KBM-7 (cell line): ENCODE measurements at places on chromosomes 2 and 18.
A peak's percentile ranks its signal among the peaks of the same experiment; 100 is the strongest.

GRCh38 chr2:196808083-196808665 lies 981 bp downstream of the C2orf66 start:
- DNase-seq = no peak

GRCh38 chr2:43328832-43329231 lies 102.4 kb upstream of the ZFP36L2 start:
- DNase-seq = no peak

GRCh38 chr18:44733069-44733753 lies 52.5 kb downstream of the SETBP1 start:
- DNase-seq = peak; percentile 65

DNA sequence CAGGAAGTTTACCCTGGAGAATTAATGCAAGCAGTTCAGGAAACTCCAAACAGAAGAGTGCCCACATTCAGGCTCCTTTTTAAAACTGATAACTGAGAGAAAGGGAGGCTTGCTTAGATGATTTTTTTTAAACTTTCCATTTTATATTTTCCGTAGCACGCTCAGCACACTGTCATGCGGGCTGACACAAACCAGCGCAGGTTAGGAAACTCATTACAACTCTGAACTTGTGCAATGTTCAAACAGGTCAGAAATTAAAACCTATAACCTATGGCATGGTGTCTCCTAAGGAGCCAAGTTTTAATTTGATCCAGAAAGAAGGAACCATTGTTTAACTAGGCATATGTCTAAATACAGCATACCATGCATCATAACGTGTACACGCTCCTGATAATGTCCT lies 117.7 kb upstream of the SMIM21 start:
- DNase-seq = no peak

DNA sequence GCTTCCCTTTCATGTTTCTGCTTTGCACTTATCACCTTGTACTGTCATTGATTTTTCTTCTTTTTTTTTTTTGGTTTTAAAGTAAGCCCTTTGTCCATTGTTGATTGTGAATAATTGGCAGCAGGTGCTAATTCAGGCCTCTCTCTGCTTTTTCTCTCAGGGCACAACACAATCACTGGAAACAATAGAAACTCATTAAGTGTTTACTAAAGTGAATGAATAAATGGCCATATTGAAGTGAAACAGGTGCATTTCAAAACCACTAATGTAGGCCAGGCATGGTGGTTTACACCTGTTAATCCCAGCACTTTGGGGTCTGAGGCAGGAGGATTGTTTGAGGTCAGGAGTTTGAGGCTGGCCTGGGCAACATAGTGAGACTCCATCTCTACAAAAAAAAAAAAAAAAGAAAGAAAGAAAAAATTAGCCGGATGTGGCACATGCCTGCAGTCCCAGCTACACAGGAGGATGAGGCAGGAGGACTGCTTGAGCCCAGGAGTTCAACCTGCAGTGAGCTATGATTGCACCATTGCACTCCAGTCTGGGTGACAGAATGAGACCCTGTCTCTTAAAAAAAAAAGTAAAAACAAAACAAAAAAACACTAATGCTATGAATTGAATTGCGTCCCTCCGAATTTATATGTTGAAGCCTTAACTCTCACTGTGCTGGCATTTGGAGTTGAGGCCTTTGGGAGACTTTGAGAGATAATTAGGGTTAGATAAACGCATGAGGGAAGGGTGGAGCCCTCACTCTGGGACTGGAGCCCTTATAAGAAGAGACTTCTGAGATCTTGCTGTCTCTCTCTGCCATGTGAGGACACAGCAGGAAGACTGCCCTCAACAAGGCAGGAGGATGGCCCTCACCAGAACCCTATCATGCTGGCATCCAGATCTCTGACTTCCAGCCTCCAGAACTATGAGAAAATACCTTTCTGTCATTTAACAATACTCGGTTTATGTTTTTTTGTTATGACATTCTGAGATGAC lies 19.9 kb downstream of the SLC38A11 start:
- no peak for DNase-seq

- DNase-seq = no peak
Observed at GRCh38 chr2:107064750-107065149, 178.8 kb upstream of the ST6GAL2 start.

GRCh38 chr2:235116885-235117492 lies 165.2 kb downstream of the SH3BP4 start:
- DNase-seq = peak; percentile 44

GRCh38 chr2:45797451-45798230 lies 146.2 kb downstream of the PRKCE start:
- no peak for DNase-seq

DNA sequence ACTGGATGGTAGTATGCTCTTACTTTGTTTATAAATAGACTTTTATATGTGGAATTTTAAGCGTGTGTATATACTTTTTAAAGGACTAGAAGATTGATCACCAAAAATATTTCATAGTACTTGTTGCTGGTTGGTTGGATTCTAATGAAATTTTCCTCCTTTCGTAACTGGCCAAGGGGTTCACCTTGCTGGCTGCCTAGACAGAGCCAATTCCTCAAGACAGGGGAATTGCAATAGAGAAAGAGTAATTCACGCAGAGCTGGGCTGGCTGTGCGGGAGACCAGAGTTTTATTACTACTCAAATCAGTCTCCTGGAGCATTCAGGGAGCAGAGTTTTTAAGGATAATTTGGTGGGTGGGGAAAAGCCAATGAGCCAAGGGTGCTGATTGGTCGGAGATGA lies 70.7 kb downstream of the SNORC start:
- DNase-seq = no peak

- no peak for DNase-seq
Observed at GRCh38 chr2:188364033-188364630, 72.5 kb downstream of the GULP1 start.

GRCh38 chr2:14978845-14979244 lies 346.3 kb downstream of the LRATD1 start:
- DNase-seq = no peak

DNA sequence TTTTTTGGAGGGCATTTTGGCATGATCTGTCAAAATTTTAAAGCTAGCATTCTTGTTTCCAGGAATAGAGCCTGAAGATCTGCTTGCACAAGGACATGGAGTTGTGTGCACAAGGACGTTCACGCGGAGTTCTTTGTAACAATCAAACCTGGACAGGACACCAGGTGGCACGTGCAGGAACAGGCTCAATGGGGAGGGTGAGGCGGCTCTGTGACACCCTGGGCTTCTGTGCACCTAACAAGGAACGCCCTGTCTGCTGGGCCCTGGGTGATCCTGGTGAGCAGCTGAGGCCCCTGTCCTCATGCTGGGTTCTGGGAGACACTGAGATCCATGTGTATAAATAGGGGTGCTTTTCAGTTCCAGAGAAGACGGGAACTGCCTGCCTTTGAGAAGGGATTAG lies 93.1 kb upstream of the PXDN start:
- DNase-seq = no peak

DNA sequence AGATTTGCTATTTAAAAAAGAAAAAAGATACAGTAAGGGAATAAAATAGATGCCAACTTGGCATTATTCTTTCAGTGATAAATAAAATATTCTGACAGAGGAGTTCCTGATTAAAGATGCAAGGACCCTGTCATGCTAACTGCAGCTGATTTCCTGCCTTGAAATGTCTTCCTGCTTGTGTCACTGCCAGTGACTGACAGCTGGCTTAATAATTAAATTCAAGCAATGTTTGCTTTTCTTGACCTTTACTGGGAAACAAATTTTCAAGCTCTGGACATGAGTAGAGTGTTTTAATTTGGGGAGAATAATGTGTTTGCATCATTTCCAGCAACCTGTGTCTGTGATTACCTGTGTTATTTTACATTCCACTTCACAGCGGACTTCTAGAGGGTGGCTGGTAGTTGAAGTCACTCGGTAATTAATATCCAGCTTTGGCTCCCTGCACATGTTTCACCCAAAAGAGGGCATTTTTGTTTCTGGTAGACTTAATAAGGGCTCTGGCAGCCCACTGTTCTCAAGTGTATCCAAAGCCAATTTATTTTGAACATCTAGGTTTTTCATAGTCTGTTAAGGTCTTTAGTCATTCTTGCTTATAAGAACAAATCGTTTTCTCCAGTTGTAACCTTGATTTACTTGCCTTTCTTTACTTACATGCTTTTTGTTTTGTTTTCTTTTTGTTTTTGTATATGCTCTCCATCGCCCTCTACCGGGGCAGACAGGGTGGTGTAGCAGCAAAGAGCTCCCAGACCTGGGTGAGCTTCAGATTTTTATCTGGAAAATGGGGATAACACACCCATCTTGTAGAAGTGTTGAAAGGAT lies 48.5 kb upstream of the PROKR1 start:
- peak; percentile 78 for DNase-seq

- no peak for DNase-seq
Observed at GRCh38 chr2:82007071-82007664, 1702.6 kb upstream of the LRRTM1 start.

DNA sequence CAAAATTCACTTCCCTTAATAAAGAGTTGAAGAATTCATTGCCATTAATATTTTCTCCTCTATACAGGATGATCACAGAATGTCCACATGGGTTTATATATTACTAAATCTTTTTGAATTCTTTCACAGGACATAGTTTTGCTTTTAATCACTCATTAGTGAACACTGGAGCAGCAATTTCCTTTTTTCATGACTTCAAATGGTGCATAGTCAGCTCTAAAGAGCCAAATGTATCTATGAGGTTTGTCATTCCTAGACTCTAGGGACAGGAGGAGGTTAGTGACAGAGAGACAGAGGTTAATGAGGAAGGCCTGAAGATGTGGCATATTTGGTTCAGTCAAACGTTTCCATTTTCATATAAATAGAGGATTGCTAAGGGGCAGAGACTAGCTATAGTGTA lies 111.8 kb downstream of the FSHR start:
- DNase-seq = no peak

- DNase-seq = no peak
Observed at GRCh38 chr2:42815726-42816125, 23.3 kb upstream of the HAAO start.

DNA sequence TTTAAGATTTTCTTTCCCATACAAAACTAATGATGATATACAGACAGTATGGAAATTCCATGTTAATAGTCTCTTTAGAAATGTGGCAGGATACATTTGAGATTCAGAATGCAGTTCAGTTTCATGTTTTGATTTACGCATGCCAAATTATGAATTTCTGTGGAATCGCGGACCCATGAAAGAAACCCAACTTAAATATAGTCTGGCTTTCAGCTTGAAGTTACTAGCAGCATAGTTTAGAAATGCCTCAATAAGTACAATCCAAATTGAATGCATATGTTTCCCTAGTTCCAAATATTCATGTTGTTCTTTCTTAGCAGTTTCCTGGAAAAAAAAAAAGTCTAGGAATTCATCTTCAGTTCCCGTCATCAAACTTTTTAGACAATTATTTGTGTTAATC lies 164.1 kb upstream of the RASGRP3 start:
- no peak for DNase-seq

DNA sequence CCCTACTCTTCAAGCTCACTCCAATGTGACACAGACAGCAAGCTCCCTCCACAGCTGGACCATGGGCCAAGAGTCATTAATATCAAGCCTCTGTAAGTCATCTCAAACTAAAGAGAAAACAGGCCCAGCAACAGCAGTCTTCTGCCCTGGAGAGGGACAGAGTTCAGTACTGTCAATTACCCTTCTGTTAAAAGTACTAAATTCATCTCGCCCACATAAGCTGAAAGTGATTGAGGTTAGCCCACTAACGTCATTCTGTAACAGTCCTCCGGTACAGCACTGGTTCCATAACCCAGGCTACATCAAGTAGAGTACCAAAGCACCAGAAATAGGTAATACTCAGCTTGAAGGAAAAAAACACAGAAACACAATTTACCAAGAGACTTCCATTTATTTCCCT lies 25.9 kb downstream of the THADA start:
- no peak for DNase-seq

GRCh38 chr2:176583607-176584006 lies 314.4 kb downstream of the MTX2 start:
- no peak for DNase-seq

GRCh38 chr2:241632478-241633325 lies 4.3 kb downstream of the THAP4 start:
- no peak for DNase-seq

GRCh38 chr2:7857904-7858303 lies 824.0 kb upstream of the ID2 start:
- no peak for DNase-seq

DNA sequence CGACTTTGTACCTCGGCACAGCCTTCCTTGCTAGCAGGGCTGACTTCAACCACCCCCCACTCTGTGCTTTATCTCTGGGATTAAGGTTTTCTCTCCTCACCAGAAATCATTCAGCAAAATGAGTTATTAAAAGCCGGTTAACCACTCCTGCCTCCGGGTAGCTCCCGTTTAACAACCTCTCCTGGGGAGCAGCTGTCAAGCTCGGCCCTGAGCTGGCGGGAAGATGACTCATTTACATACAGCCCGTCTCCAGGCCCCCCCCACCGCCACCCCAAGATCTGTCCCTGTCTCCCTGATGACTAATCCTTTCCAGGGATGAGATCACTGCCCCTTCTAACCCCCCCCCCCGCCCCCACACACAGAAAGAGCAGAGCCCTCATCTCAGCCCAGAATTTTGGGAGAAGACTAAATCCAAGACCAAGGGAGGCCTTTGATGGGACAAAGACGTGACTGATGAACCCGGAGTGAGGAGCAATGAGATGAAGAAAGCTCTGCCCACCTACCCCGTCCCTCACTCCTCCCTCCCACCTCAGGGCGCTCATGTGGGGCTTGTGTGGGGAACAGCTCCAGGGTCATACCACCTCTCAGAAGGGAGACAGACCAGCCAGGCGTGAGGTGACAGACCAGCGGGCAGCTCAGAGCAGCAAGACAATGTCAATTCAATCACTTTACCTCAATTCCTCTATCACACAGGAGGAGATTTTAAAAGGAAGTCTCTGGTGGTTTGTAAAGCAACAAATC lies 131.4 kb downstream of the MSH2 start:
- no peak for DNase-seq

DNA sequence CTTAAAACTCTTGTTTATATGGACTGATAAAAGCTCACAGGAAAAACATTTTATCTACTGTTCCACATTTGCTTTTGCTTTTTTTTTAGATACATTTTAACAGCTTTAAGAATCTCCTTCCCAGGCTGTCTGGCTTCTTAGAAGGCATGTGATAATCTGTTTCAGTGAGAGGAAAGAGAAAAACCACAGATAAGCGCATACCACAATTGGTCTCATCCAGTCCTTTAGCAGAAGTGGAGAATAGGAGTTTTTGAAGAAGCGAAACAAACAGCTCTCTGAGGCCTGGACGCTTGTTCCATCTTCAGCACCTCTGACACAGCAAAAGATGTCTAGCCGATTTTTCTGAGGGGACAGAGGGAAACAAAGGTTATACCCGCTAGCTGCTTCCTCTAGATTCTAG lies 37.6 kb downstream of the RMC1 start:
- DNase-seq = peak; percentile 87

GRCh38 chr2:176110415-176111308 lies 3.6 kb downstream of the HOXD11 start:
- DNase-seq = no peak

GRCh38 chr2:29841386-29842004 lies 79.9 kb downstream of the ALK start:
- DNase-seq = peak; percentile 35
